ENCODE measurements at places on chromosomes 12 and 14. TPM values are rescaled to one million over a fixed set of nuclear protein-coding genes. Genes with fewer than 3 reads are reported as not detected.

- H3K27me3 ChIP-seq, result peaks cover 5% of the 10 kb centered on the region
- H3K4me1 ChIP-seq, result peaks cover 18% of the 10 kb centered on the region
- peak overlapping the region; percentile 76 for H3K4me3 ChIP-seq
- H3K36me3 ChIP-seq, result no peaks in the 10 kb centered on the region
- peak; percentile 35 for DNase-seq
Measured at GRCh38 chr14:24051176-24051788, 527 bp upstream of the CARMIL3 start.

DNA sequence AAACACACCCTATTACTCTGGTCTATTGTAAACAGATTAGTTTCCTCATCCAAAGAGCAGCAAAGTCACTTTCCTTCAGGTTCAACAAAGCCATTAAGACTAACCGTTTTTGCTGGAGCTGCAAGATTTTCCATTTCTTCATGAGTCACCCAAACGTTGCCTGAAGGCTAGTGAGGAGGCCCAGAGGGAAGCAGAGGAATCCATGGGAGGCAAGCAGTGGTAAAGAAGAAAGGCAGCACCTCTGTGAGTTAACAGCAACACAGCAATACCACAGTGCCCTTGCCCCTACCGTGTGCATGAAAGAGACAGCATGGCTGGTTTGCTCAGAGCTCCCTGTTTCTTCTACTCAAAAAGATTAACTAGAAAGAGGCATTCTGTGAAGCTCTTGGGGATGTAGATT, 206.3 kb downstream of the ACSS3 start:
- H3K27me3 ChIP-seq, result no peaks in the 10 kb centered on the region
- no peak for DNase-seq
- no peaks in the 10 kb centered on the region for H3K36me3 ChIP-seq
- H3K27ac ChIP-seq, result no peak overlapping the region

GRCh38 chr12:109739747-109740693, 26.4 kb downstream of the FAM222A start:
- no peaks in the 10 kb centered on the region for H3K27me3 ChIP-seq
- H3K4me1 ChIP-seq, result peaks cover 23% of the 10 kb centered on the region
- H3K4me3 ChIP-seq, result no peak overlapping the region
- no peaks in the 10 kb centered on the region for H3K36me3 ChIP-seq
- peak; percentile 69 for DNase-seq

GRCh38 chr14:102034301-102034700, 52.5 kb downstream of the HSP90AA1 start:
- no peak overlapping the region for H3K4me3 ChIP-seq
- H3K27ac ChIP-seq, result 0 out of 2 replicates have a peak overlapping the region, but pooled peaks have one; percentile 40
- H3K4me1 ChIP-seq, result no peaks in the 10 kb centered on the region
- no peaks in the 10 kb centered on the region for H3K27me3 ChIP-seq

DNA sequence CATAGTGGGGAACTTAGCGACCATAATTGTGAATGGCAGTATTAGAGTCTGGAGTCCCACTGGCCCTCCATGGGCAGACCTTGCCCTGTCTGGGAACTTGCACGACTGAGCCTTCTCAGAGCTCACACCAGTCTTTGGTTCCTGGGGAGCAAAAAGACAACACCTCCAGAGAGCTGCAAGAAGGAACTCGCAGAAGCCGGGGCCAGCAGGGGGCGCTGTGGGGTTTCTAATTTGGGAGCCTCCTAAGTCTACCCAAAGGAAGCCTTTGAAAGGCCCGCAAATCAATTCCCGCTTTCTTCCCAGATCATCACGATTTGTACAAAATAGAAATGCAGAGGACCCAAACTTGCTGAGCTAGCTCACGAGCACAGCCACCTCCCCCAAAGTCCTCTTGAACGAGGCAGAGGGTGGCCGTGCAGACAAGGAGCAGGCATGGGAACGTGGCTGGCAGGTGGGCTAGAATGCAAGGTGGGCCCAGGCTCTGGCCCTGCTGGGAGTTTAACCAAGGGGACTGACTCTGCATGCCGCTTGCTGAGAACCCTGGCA, 46.3 kb upstream of the FBXO21 start:
- peaks cover 24% of the 10 kb centered on the region for H3K4me1 ChIP-seq
- DNase-seq, result peak; percentile 99
- 0 out of 2 replicates have a peak overlapping the region, but pooled peaks have one; percentile 19 for H3K27ac ChIP-seq
- H3K36me3 ChIP-seq, result no peaks in the 10 kb centered on the region

DNA sequence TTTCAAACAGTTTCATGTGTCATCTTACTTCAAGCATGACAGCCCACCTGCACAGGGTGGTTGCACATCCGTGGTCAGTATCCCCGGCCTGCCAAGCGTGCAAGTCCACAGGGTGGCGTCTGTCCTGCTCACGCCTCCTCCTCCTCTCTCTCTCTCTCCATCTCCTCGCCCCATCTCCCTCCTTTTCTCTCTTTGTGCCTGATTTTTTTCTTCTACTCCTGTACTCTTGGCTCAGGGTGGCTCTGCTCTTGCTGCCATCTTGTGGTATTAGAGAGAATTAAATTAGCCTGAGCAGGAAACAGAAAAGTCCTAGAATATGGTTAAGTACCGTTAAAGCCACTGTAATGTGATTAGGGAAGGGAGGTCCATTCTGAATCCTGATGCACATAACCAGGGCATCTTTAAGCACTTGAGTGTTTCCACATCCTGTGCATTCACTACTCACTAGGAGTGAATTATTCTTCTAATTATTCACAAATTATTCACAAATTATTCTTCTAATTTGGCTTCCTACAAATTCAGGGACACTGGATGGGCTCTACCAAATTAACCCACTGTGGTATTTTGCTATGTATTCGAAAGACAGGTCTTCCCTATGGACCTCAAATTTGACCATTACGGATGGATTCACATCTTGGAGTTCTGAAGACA, 25.5 kb upstream of the DTX1 start:
- H3K27ac ChIP-seq, result no peak overlapping the region
- H3K4me1 ChIP-seq, result peaks cover 6% of the 10 kb centered on the region
- H3K36me3 ChIP-seq, result no peaks in the 10 kb centered on the region

GRCh38 chr12:50021031-50021430, 4.3 kb downstream of the RACGAP1 start:
- H3K27ac ChIP-seq, result peak overlapping the region; percentile 31
- peaks cover 21% of the 10 kb centered on the region for H3K4me1 ChIP-seq
- H3K36me3 ChIP-seq, result 0 out of 2 replicates have a peak, but pooled peaks cover 6% of the 10 kb centered on the region

GRCh38 chr12:50572760-50573159, 68.0 kb downstream of the DIP2B start:
- H3K27me3 ChIP-seq, result no peaks in the 10 kb centered on the region
- DNase-seq, result no peak
- H3K27ac ChIP-seq, result peak overlapping the region; percentile 9
- H3K4me1 ChIP-seq, result peaks cover 52% of the 10 kb centered on the region
- H3K36me3 ChIP-seq, result no peaks in the 10 kb centered on the region

- H3K36me3 ChIP-seq, result no peaks in the 10 kb centered on the region
- DNase-seq, result no peak
- no peak overlapping the region for H3K27ac ChIP-seq
- H3K4me1 ChIP-seq, result no peaks in the 10 kb centered on the region
Measured at GRCh38 chr14:101331661-101332169, 229.6 kb upstream of the DIO3 start.

DNA sequence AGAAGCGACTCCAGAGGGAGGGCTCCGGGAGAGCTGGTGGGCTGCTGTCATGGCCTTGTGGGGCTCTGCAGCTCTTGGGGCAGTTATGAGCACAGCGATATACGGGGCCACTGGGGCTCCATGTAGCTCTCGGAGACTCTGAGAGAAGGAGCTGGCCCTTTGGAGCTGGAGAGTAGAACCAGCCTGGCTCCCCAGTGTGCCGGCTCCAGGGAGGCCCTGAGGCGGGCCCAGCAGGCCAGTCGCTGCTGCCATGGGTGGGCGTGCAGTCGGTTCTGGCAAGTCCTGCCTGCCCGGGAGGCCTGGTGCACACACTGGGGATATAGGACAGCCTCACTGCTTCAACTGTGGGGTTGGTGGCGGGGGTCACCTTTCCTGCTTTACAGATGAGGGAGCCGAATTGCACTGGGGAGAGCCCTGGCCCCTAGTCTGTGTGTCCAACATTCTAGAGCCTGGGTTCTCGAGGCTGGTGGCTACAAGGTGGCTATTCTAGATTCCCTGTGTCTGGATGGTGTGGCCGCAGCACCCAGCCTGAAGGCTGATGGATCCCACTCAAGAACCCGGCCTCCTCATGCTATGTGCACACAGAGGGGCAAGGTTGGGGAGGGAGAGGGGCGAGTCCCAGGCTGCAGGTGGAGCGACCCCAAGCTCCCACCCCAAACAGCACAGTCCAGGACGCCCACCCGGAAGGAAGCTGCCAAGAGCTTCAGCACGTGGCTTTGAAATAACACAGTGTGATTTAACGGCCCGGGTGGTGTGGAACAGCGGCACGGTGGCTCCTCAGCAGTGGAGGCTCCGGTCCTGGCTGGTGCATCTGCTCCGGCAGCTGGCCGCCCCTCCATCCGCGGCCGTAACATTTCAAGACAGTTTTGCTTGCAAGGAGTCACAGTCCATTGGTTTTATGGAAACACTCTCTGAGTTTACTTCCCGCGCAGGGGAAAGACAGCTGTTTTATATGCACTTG, 188.3 kb upstream of the C14orf180 start:
- DNase-seq, result no peak
- no peak overlapping the region for H3K27ac ChIP-seq
- H3K4me3 ChIP-seq, result no peak overlapping the region
- no peaks in the 10 kb centered on the region for H3K36me3 ChIP-seq

DNA sequence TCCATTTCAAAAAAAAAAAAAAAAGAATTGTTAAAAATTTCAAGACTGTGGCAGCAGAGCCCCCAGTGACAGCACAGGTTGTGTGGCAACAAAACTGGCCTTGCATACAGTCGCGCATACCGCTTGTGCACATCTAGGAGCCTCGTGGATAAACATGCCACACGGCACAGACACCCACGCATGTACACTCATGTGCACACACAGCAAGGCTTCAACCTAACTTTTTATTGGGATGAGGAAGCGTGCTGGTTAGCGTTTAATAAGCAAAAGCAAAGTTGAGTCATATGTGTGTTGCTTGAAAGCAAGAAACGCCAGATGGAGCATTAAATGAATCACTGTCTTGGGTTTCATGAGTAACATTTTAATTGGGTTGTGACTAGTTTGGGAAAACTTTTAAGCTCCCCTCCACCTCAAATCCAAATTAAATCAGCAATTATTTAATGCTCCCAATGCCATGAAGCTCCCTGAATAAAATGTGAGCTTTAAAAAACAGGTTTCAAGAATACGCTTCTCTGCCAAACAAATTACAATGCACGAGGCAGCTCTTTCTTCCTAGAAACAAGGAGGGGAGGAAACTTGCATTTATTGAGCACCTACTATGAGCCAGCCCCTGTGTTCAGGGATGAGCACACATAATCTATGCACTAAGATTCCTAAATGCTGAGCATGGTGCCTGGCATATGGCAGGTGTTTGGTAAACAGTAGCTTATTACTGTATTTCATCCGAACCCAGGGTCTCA, 35.7 kb upstream of the EML1 start:
- DNase-seq, result no peak
- H3K27ac ChIP-seq, result no peak overlapping the region
- no peaks in the 10 kb centered on the region for H3K36me3 ChIP-seq
- no peak overlapping the region for H3K4me3 ChIP-seq
- no peaks in the 10 kb centered on the region for H3K27me3 ChIP-seq

GRCh38 chr12:10153271-10154144, 18.4 kb downstream of the OLR1 start:
- peak overlapping the region; percentile 90 for H3K27ac ChIP-seq
- H3K36me3 ChIP-seq, result no peaks in the 10 kb centered on the region
- DNase-seq, result peak; percentile 73
- no peaks in the 10 kb centered on the region for H3K27me3 ChIP-seq
- H3K4me1 ChIP-seq, result peaks cover 7% of the 10 kb centered on the region
- H3K4me3 ChIP-seq, result peak overlapping the region; percentile 81

DNA sequence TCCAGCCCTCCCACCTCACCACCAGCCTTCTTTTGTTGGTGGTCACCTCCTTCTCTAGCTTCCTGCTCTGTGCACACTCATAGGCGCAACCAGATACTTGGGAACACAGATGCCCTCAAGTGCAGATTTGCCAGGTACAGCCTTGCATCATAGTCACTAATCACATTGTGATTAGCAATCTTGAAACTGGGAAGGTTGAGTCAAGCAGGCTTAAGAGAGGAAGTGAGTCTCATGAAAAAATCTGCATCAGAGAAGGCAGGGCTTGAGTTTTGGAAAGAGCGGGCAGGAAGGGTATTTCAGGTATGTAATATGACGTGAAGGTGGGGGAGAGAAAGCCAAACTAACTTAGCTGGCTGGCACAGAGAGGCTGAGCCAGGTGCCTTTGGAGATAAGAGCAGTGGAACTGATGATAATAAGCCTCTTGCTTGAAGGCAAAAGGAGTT, 2.7 kb upstream of the RABGGTA start:
- DNase-seq, result no peak
- no peaks in the 10 kb centered on the region for H3K36me3 ChIP-seq
- peak overlapping the region; percentile 52 for H3K27ac ChIP-seq
- peaks cover 16% of the 10 kb centered on the region for H3K4me1 ChIP-seq
- no peaks in the 10 kb centered on the region for H3K27me3 ChIP-seq

DNA sequence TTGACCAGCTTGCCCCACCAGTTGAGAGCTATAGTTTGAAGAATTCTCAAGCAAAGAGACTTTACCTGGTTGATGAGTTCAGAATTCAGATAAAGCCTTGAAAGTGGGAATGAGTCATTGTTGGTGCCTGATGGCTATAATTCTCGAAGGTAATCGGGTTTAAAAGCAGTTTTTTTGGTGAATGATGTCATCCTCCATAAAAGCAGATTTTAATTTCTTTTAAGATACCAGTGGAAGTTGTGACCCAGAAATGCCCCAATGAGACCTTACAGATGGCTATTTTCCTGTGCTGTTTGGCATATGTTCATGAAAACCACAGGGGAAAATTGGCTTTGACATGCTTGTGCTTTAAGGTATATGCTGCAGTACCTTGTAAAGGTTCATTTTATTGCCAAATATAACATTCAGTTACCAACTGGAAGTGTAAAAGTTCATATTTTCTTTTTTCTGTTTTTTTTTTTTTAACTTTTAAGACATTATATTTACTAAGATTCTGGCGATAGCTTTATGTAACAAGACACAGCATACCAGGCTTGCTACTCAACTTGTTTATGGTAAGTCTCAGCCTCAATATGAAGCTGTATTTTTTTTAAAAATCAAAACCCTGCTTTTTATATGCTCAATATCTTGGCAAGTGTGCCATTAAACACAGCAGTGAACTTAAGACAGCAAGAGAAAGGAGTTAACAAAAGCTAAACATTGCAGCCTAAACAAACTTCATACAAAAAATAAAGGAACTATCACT, 119.3 kb downstream of the LMNTD1 start:
- H3K27me3 ChIP-seq, result no peaks in the 10 kb centered on the region
- no peaks in the 10 kb centered on the region for H3K36me3 ChIP-seq
- peaks cover 15% of the 10 kb centered on the region for H3K4me1 ChIP-seq

DNA sequence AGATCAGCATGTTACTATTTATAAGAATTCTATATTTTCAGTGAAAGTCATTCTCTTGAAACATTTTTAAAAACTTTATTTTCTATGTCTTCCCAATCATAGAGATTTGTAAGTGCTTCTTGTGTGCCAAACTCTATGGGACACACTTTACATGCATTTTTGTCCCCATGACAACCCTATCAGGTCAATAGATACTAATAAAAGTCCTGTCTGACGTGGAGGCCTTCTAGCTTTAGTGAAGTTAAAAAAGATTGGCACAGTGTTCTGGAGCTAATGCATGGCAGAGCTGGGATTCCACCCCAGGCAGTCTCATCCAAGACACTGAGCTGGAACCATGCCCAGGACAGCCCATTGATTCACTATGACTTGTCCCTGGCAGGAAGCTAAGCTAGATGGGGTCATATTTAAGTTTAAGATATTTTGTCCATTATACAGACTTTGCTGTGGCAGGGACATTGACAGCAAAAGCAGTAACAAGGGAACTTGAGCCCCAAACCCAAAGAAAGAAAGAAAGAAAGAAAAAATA, 28.1 kb downstream of the TTC6 start:
- peaks cover 75% of the 10 kb centered on the region for H3K27me3 ChIP-seq
- no peaks in the 10 kb centered on the region for H3K36me3 ChIP-seq
- H3K27ac ChIP-seq, result no peak overlapping the region

Gene TRPV4
- 2.9 TPM for total RNA-seq

Gene LRTM2
- total RNA-seq, result 0.66 TPM

Gene CD163L1
- 0.32 TPM for total RNA-seq

Gene CISTR
- total RNA-seq, result 0.81 TPM

Gene PHLDA1
- total RNA-seq, result 51.1 TPM

Gene PAH
- total RNA-seq, result 9.8 TPM
